ENCODE measurements at places on chromosomes 3 and 15. TPM values are rescaled to one million over a fixed set of nuclear protein-coding genes. Genes with fewer than 3 reads are reported as not detected.

Gene COMMD2
- total RNA-seq: 29.5 TPM

Gene ATP13A5
- 1.1 TPM for total RNA-seq

Gene RBP2
- total RNA-seq: not detected

Gene SPTSSB
- 140 TPM for total RNA-seq

Gene LINGO1
- 6.0 TPM for total RNA-seq

Gene TTC21A
- 11.0 TPM for total RNA-seq

Gene PYGO1
- 3.3 TPM for total RNA-seq

Gene MYO5C
- 31.5 TPM for total RNA-seq

Gene MYZAP
- 8.7 TPM for total RNA-seq

Gene GP9
- total RNA-seq: not detected

Gene FNDC3B
- total RNA-seq: 61.9 TPM

Gene NR1I2
- total RNA-seq: not detected

Gene ADCY5
- total RNA-seq: 4.6 TPM

Gene CERS3
- 106 TPM for total RNA-seq

Gene CDCP1
- 82.2 TPM for total RNA-seq

Gene ZMYND10
- 1.6 TPM for total RNA-seq

Gene SYNPR
- not detected for total RNA-seq

Gene EFHB
- 0.89 TPM for total RNA-seq

Gene EBLN2
- total RNA-seq: 16.8 TPM

Gene BOC
- total RNA-seq: 129 TPM

Gene MOBP
- total RNA-seq: not detected

Gene ASB14
- not detected for total RNA-seq

Gene IQCF2
- not detected for total RNA-seq

Gene HESX1
- total RNA-seq: 4.7 TPM

Gene DUOXA2
- total RNA-seq: not detected

Gene MYD88
- total RNA-seq: 21.6 TPM

Gene GOLGA6D
- total RNA-seq: 0.72 TPM
